ENCODE measurements at places on chromosomes 3 and 15.

DNA sequence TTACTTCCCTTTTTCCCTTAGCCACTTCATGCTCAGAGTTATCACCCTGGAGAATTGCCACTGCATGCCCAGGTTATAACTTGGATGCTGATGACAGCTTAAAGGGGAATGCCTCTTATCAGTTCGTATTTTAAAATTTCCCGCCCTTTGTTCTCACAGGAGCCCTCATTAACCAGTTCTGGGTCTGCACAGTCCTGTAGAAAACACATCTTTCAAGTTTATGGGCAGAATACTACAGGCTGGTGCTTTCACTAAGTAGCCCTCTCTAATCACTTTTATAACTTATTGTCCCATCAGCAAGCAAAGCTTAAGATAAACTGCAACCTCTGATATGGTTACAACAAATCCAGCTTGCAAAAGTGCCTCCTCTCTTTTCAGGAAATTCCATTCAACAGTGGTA is 587.3 kb upstream of the UBE2E2 start:
- DNase-seq, result no peak

DNA sequence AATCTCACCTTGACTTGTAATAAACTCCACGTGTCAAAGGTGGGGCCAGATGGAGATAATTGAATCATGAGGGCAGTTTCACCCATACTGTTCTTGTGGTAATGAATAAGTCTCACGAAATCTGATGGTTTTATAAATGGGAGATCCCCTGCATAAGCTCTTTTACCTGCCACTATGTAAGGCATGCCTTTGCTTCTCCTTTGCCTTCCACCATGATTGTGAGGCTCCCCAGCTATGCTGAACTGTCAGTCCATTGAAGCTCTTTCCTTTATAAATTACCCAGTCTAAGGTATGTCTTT is 45.5 kb downstream of the SUCNR1 start:
- no peak for DNase-seq

DNA sequence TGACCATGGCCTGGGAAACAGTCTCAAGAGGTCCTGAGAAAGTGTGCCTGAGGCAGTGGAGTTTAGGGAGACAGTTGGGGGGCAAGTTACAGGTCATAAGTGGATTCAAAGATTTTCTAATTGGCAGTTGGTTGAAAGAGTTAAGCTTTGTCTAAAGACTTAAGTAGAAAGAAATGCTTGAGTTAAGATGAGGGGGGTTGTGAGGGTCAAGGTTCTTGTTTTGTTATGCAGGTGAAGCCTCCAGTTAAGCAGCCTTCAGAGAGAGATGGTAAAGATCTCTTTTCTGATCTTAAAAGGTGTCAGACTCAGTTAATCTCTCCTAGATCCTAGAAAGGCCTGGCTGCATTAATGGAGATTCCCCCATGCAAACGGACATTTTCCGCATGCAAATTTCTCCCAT is 356.3 kb upstream of the C2CD4B start:
- no peak for DNase-seq

DNA sequence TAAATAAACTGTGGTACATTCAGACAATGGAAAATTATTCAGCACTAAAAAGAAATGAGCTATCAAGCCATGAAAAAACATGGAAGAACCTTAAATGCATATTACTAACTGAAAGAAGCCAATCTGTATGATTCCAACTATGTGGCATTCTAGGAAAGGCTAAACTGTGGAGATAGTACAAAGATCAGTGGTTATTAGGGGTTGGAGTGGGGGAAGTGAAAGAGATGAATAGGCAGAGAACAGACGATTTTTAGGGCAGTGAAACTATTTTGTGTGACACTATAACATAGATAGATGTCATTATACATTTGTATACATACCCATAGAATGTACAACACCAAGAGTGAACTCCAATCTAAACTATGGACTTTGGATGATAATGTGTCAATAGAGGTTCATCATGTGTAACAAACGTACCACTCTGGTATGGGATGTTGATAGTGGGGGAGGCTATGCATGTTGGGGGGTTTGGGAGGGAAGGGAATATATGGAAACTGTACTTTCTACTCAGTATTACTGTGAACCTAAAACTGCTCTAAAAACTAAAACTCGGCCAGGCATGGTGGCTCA is 29.0 kb downstream of the RAB27A start:
- DNase-seq, result no peak

DNA sequence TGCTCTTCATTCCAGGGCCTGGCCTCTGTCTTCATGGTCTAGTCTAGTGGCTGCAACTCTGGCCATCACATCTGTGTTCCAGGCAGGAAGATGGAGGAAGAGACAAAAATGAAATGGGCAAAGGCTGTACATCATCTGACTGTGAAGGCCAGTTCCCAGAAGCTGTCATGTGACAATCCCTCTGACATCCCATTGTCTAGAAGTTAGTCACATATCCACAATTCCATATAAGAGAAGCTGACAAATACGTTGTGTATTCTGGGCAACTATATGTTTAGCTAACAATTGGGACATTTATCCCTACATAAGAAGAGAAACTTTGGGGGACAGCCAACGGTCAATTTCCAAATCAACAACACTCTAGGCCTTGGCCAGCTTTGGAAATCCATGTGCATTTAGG is 34.5 kb upstream of the C3orf70 start:
- DNase-seq, result no peak

DNA sequence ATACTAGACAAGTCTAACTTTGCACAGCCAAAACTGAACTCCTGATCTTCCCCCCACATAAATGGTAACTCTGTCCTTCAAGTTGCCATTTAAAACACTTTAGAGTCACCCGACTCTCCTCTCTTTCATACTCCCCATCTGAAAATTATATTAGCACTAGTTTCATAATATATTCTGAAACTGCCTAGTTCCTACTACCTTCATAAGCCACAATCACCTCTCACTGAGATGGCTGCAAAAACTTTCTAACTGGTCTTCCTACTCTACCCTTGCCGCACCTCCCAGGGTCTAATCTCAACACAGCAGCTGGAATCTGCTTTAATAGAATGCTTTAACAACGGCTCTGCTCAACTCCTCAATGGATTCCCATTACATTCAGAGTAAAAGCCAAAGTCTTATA is 55.0 kb downstream of the GLB1 start:
- no peak for DNase-seq

GRCh38 chr15:75926931-75927330 is 23.3 kb downstream of the FBXO22 start:
- no peak for DNase-seq

DNA sequence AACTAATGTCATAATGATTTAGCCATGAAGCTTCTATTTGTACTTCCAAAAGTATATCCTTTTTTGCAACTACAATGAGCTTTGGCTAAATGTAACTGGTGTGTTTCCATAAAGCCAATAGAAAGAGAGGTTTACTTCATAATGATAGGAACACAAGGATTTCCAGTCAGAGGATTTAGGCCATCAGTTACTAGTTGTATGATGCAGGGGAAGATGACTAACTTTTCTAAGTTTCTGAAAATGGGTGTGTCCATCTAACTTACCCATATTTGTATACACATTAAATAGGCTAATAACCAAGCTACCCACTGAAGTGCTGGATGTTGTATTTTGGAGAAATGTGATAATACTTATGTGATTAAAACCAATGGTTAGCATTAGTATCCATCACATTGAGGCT is 55.7 kb downstream of the SLC4A7 start:
- DNase-seq, result no peak

- DNase-seq, result no peak
Measured at GRCh38 chr15:22903961-22904534, 65.6 kb downstream of the NIPA2 start.

GRCh38 chr3:193998123-193998448 is 137.9 kb upstream of the HES1 start:
- DNase-seq, result no peak

GRCh38 chr3:48478626-48479555 is 25.1 kb downstream of the SHISA5 start:
- DNase-seq, result peak; percentile 31

DNA sequence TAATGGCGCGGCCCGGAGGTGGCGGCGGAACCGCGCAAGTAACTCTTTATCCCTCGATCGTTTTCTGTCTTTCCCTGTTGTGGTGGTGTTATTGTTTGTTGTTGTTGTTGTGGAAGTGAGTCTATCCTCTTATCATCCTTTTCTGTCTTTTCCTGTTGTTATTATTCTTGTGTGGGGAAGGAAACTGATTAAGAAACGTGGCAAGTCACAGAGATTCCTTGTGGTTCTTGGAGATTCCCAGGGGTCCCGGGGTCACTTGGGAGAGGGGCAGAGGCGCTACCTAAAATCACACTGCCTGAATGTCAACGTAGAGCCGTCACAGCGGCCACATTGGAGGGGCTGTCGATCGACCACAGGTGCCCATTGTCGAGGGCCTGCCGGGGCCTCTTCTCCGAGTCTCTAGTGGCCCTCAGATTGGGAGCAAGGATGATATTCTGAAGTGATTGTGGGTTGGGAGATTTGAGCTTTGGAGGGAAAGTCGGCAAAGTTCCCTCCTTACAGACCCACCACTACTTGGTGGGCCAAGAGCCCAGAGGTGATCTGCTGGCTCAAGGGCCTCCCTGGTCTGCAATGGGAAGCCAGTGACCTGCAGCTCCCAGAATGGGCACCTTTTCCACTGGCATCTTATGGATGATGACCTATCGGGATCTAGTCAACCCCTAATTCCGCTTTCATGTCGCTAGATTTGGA is 790 bp downstream of the PARP14 start:
- no peak for DNase-seq

- no peak for DNase-seq
Measured at GRCh38 chr3:103511891-103512290, 1077.1 kb downstream of the ZPLD1 start.

DNA sequence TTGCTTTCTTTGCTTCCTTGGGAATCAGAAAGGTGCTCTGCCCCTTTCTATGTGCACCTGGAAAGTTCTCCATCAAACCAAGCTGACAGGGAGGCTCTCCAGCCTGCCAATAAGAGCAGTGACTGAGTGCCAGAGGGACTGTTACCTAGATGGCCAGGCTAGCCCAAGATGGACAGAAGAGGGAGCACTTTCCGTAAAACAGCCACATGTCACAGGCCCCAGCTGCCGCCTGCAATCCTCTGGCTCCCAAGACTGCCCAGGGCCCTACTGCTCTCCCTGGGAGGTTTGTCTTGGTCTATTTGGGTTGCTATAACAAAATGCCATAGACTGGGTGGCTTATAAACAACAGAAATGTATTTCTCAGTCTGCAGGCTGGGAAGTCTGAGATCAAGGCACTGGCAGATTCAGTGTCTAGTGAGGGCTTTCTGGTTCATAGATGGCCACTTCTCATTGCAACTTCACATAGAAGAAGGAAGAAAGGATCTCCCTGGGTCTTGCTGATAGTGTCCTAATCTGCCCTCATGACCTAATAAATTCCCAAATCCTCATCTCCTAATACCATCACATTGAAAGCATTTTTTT is 72.3 kb downstream of the TAMM41 start:
- DNase-seq, result no peak

- no peak for DNase-seq
Measured at GRCh38 chr15:38050529-38051448, 116.3 kb downstream of the TMCO5A start.
